ENCODE measurements at places on chromosomes 7 and 10.
A peak's percentile ranks its signal among the peaks of the same experiment; 100 is the strongest.

DNA sequence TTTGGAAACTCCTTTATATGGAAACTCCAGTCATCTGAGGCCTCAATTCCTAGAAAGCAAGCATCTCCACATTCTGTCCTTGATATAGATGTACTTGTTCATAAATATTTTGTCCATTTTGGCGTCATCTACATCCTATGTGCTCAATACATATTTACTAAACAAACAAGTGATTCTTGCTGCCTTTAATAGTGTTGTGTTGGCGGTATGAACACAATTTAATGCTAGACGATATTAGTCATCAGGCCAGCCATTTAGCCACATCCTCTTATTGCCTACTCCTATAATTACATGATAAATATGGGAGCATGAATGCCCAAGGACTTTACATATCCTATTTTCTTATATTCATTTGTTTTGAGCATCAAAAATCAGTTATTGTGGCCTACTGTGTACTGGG lies 18.5 kb upstream of the IFRD1 start:
- no peak for DNase-seq

- DNase-seq: no peak
Observed at GRCh38 chr10:86583983-86584382, 62.4 kb upstream of the WAPL start.

DNA sequence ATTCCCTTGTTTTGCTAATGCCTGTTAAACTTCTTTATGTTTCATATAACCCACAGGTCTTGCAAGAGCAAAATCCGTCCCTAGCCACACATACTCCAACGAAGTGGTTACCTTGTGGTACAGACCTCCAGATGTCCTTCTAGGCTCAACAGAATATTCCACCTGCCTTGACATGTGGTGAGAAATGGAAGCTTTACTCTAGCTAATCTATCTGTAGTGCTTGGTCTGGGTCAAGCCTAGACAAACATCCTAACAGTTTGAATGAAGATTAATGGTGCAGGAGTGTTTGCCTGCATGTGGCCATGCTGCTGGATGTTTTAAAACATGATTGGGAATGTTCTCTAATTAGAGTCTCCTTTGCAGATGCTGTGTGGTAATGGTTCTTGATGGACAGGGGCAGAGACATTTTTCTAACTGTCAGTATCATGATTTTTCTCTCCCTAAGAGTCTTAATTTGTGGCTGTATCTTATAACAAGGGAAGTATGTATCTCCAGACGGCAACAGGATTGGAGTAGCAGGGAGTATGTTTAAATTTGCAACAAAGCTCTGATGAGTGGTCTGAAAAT lies 308.5 kb upstream of the FZD1 start:
- no peak for DNase-seq

DNA sequence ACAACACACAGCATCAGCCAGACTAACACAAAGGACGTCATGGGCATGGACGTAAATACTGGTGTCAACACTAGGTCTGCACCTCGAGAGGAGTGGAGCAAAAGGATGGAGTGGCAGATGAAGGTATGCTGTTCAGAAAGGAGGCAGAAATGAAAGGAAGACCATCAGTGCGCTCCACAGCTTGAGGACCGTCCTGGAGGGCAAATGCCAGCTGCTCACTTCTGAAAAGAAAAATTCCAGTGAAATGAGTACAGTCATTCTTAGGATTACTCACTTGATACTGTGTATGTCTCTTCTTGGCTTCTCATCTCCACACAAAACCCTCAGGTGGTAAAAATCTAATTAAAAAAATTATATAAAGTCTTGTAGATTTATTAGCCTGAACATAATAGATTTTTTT lies 44.8 kb downstream of the EGFR start:
- DNase-seq: peak; percentile 70

DNA sequence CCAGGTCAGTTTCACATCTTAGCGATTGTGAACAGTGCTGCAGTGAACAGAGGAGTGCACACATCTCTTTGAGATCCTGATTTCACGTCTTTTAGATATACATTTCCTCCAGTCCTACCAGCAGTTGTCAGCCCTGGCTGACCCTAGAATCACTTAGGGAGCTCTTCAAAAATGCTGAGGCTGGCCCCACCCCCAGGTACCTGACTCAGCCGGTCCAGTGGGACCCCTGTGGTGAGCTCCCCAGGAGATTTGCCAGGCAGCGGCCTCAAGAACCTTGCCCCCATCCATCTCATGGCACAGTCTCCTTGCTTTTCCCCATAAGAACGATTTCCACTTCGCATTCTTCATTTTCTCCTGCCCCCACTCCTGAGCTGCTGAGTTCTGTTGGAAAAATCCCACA lies 45.5 kb downstream of the TEX36 start:
- no peak for DNase-seq

- no peak for DNase-seq
Observed at GRCh38 chr10:11275651-11276050, 258.0 kb downstream of the CELF2 start.

DNA sequence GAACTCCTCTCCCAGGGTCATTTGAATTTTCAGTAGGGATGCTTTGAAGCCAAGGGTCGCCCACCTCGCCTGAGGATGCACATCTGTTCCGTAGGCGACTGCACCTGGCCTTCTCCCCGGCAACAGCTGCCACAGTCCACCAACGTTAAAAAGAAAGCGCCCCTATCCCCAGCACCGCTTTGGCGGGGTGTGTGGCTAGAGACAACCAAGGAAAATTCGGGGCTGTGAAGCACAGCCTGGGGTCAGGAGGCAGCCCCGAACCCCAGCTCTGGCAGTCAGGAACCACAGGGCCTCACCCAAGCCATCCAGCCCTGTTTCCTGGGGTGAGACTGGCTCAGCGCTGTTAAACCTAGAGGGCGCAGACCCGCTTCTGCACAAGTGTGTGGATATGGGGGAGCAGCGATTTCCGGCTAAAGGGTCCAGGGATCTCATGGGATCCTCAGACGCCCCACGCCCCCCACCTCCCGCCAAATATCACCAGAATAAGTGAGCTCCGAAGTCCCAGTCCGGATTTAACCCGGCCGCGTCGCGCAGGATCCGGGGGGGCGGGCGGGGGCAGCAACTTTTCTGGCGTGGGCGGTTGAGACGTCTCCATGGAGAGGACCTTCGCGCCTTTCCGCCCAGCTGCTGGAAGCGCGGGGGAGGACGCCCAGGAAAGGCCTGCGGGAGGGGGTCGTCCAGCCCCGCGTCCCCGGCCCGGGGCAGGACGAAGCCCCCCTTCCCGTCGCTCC lies 822 bp downstream of the ZC3HAV1L start:
- DNase-seq: peak; percentile 37

DNA sequence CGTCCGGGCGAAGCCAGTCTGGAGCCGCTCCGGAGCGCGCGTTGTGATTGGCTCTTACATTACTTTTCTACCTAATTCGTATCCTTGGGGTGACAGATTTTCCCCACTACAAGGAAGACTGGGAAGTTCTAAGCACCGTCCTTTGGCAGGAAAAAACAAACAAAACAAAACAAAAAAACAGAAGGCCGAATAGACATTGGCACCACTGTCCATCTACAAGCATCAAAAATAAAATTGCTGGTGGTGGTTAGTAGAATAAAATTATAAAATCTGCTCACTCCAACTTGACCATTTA lies 651 bp upstream of the SKAP2 start:
- no peak for DNase-seq

GRCh38 chr7:128200376-128200775 lies 40.7 kb upstream of the LEP start:
- DNase-seq: no peak

GRCh38 chr7:95907337-95907736 lies 135.0 kb downstream of the DYNC1I1 start:
- DNase-seq: no peak

- no peak for DNase-seq
Observed at GRCh38 chr10:127715249-127715648, 21.7 kb upstream of the FOXI2 start.

DNA sequence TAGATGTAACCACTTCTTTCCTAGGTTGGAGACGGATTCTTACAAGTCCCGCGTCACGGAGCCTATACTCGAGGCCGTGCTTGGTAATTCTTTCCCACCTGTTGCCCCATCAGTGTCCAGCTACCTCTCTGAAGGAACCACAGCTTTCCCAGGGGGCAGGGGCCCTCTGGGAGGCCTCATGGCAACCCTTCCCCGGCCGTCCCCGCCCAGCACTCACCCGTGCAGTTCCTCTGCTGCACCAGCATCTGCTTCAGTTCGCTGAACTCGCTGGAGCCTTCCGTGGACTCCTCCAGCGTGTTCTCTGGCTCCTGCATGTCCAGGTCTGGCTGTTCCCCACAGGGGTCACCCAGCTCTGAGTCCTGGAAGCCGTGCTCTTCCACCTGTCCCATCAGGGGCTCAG lies 24.5 kb downstream of the ZNF777 start:
- no peak for DNase-seq

DNA sequence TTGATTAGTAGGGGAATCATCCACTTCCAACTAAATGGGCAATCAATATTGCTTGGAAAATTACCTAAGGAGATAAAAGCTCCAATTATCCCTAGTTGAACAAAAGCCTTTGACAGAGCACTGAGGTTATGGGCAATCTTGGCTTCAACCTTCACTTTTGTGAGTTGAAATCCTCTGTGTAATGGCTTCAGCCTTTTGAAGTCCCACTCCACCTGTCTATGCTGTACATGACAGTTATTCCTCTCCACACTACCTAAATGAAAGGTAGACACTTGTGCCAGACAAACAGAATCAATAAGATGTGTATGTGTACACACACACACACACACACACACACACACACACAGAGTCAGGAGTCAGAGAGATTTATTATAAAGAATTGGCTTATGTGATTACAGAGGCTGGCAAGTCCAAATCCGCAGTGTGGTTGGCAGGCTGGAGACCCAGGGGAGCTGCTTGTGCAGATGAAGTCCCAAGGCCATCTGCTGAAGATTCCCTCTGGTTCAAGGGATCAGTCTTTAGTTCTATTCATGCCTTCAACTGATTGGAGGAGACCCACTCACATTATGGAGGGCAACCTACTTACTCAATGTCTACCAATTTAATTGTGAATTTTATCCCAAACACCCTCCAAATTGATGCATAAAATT lies 164.8 kb upstream of the CDC14C start:
- no peak for DNase-seq

Data from fibroblast of skin of abdomen (primary cell).